SHP77 (cell line): ENCODE measurements at places on chromosomes 2 and 18.

DNA sequence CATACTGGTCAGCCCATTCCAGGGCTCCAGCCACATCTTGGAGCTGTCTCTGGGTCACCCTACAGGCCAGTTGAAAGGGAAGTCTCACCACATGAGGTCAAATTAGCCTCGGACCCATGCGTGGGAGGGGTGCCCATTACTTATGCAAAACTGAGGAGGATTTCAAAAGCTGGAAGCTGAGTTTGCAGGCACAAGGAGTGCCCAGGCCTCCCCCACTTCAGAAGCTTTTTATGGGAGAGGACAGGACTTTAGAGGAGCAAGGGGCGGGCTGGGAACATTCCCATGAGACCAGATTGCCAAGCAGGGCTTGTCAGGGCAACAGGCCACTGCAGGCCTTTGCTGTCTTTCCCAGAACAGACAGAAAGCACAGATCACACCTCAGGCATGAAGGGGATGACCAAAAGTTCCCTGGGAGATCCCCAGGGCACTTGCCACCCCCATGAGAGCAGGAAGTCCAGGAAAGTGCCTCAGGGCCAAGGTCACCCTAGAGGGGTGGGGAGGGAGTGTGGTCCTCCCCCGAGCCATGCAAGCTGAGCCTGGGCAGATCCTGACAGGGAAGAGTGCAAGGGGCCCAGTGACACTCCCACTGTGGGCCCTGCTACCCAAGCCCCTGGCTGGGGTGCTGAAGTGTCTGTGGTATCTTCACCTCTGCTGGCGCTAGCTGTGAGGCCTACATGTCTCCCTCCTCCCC, 267.7 kb downstream of the BCL11A start:
- no peak for DNase-seq

GRCh38 chr2:207719008-207719407, 7.6 kb downstream of the CCNYL1 start:
- no peak for DNase-seq

DNA sequence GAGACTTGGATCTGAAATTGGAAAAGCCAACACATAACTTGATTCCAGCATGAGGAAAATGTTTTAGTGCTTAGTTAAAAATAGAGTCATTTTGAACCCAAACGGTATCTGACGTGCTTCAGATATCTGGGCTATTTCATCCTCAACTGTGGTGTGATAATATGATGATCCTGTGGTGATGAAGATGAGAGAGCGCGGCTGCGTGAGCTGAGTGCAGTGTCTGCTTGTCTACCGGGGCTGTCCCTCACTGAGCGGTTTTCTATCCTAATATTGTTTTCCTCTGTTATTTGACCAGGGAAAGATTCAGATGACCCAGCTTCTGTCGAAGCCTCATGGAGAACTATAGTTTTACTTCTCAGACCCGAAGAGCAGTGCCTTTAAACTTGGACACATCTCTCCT, 5.8 kb downstream of the TWIST2 start:
- no peak for DNase-seq

GRCh38 chr18:50619861-50620275, 60.0 kb downstream of the MAPK4 start:
- DNase-seq = no peak

GRCh38 chr2:120908314-120908975, 172.8 kb downstream of the GLI2 start:
- no peak for DNase-seq

- no peak for DNase-seq
Measured at GRCh38 chr2:144320491-144320890, 199.4 kb downstream of the ZEB2 start.

DNA sequence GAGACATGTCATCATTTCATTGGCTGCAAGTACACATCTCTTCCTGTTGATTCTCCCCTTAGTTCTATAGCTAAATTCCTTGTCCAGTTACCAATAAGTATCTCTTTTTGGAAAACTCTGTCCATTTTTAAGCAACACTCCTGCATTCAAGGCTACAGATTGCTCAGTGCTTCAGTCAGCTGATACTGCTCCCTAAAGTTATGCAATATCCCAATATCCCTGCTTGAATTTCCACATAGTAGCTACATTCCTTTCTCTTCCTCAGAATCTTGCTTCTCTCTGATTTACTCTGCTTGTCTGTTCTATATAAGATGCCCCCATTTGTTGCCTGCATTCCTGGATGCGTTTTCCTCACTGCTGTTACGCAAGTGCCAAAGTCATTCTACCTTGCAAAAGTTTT, 109.8 kb downstream of the PARD3B start:
- no peak for DNase-seq

- no peak for DNase-seq
Measured at GRCh38 chr18:10750191-10751035, 224.6 kb downstream of the NAPG start.

DNA sequence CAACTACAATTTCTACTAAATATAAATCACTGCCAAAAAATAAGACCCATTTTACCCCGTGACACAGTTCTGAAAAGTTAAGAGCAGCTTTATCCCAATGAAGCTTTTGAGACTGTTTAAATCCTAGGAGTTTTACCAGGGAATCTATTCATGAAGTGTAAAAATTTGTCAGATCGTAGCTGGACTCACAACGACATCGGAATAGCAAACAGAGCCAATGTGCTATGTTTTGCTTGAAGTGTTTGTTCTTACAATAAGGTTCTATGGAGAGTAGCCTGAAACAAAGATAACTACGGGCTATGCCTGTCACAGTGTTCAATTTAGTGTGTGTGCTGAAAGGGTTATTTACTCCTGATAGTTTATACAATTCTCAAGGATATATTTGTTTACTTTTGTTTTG, 78.5 kb upstream of the L3MBTL4 start:
- no peak for DNase-seq

DNA sequence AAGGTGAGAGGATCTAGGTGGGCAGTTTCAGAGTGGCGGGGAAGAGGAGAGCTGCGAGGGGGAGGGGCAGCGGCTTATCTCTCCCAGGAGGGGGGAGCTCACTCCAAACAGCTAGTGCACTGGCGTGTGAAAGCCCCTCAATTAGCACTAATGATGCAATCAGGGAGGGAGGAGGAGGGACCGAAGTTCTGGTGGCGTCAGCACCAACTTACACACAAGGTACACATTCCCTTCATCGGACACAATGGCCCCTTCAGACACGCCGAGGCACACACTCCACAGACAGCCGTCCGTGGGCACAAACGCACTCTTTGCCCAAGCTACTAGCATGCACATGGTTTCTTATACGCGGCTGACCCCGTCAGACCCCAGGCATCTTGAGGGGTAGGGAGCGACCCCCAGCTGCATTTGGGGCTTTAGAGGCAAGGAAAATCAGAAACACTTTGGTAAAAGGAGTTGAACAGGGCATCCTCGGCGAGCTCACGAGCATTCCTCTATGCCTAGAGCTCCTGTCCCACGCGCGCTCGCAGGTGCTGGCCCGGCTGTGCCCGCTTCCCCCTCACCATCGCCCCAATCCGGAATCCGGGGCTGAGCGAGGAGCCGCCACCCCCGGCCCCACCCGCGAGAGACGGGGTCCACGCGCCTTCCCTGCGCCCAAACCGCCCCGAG, 868 bp upstream of the PKDCC start:
- DNase-seq = no peak

DNA sequence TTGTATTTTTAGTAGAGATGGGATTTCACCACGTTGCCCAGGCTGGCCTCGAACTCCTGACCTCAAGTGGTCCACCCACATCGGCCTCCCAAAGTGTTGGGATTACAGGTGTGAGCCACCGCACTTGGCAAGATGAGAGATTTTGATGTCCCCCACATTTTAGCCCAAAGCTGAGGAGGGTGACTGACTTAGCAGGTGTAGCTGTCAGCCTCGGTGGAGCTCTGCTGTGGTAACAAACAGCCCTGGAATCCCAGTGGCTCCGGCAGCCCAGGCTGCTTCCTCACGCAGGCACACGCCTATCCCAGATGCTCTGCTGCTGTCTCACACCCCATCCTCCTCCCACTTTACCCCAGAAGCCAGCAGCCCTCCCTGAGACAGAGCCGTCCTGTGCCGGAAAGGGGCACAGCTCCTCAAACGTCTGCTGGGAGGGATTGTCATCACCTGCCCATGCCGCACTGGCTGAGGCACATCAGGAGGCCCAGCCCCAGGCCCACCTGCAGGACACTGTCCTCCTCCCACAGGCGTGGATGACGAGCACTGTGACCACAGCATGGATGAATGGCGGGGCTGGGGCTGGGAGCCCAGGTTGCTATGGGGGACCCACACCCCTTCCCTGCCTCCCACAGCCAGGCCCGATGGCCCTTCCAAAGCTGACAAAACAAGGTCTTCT, 10.6 kb upstream of the BOK start:
- no peak for DNase-seq

DNA sequence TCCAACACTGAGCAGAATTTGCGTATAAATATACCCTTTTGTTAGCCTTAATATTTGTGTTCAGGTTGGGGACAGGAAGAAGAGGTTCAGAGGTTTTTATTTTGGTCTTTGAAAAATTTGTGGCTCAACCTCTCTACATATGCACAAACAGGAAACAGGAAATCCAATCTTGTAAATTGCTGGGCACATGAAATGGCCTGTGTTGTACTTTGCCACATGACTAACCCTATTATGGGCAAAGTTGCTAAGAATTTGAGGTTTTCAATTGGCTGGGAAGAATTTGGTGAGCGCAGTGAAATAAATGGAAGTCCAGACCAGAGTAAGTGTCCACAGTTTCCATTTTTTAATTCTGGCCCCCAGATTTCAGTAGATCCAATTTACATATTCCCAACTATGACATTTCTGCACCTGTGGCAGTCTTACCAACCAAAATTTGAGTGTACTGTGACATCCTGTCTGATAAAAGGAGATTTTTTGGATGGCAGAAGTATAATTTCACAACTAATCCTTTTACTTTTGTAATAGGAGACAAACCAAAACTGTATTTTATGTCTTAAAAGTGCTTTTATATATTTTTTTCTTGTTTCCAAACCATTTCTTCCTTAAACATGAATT, 63.6 kb downstream of the COX7A2L start:
- no peak for DNase-seq

DNA sequence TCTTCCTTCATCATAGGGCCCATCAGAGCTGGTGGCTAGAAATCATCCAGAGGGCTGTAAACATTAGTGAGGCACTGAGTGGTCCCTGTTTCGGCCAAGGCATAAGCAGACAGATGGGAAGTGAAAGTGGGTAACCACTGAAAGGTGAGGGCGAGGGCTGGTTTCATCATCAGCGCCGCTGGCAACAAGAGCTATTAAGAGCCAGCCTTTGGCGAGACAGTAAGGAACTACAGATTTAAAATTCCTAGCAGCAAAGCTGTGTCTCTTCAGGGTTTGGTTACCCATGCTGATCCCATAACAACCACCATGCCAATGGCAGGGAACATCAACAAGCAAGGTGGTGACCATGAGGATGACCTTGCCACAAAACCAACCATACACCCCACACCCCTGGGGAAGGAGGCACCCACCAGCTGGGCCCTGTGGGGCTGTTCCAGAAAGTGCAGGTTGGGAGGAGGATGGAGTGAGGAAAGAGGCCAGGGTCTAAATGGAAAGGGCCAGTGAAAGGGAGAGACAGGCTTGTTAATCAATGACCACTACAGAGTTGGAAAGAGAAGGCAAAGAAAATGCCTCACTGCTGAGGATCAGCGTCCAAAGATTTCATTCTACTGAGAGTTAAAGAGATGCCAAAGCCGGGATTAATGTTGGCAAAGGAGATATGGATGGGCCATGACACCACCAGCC, 9.0 kb upstream of the SLC20A1 start:
- no peak for DNase-seq

DNA sequence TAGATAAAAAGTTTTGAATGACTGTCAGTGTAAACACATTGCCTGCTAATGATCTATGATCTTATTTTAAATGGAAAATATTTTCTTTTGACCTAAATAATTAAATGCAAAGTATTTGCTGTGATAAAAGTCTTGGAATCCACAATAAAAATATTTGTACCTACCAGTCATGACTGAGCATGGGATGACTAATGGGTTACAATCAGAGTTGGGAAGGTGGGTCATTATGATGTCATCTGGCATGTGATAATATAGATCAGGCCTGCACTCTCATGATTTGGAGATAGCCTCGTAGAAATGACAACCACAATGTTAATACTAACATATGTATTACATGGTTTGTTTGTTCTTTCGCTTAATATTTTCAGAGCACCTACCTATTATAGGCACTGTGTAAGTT, 848.8 kb upstream of the KLHL29 start:
- no peak for DNase-seq

GRCh38 chr2:135985826-135986393, 484 bp upstream of the DARS1 start:
- DNase-seq = no peak

- DNase-seq = no peak
Measured at GRCh38 chr2:105781274-105781978, 36.7 kb downstream of the NCK2 start.

DNA sequence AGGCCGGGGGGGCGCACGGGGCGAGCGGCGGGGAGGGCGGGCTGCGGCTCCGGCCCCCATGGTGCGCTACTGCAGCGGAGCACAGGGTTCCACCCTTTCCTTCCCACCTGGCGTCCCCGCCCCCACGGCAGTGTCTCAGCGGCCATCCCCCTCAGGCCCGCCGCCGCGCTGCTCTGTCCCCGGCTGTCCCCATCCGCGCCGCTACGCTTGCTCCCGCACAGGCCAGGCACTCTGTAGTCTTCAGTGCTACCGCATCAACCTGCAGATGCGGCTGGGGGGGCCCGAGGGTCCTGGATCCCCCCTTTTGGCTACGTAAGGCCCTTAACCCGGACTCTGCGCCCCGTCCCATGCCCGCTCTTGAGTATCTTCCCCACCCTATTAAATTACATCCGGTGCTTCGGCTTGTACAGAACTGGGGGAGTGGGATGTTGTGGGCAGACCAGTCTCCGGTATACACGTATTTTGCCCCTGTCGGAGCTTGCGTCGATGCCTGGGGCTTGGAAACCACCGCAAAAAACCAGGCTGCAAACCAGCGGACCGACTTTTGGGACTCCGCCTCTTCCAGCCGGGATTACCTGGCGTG, 598 bp upstream of the WBP1 start:
- peak; percentile 53 for DNase-seq

DNA sequence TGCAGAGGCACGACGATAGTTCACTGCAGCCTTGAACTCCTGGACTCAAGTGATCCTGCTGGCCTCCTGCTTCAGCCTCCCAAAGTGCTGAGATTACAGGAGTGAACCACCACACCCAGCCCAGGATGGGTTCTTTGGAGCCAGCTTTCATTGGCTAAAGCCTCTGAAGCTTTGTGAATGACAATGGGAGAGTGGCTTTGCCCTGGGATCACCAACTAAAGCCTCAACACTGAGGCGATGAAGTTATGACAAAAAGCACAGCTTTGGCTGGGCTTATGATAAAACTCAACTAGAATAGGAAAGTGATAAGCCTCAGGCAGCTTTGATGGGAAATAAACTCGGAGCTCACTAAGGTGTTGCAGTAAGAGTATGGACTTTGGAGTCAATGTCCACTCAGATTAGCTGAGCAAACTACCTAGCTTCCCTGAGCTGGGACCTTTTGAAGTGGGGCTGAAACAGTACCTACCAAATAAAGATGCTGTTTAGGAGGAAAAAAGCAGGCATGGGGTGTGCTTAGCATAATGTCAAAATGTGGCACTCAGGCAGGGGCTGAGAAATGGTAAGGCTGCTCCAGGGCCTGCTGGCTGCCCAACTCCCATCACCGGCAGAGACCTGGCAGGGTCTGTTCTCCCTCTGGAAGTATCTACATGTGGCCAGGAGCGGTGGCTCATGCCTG, 4.3 kb downstream of the TMEM127 start:
- no peak for DNase-seq

GRCh38 chr2:187873132-187873531, 318.9 kb upstream of the TFPI start:
- DNase-seq = no peak

- DNase-seq = no peak
Measured at GRCh38 chr18:62766266-62766665, 50.9 kb downstream of the PHLPP1 start.
